Activated CD4-positive, alpha-beta T cell treated with anti-CD3 and anti-CD28 coated beads, Interleukin-2, amount 50 U/mL, for 16 hours (primary cell): ENCODE measurements at places on chromosomes 1 and 21.

- DNase-seq: no peak
Measured at GRCh38 chr1:115227346-115228082, 110.5 kb downstream of the NGF start.

- DNase-seq: no peak
Measured at GRCh38 chr1:56516539-56517252, 62.7 kb downstream of the PLPP3 start.

GRCh38 chr1:12191242-12192032 is 24.6 kb downstream of the TNFRSF1B start:
- no peak for DNase-seq

GRCh38 chr1:28534671-28535070 is 18.2 kb upstream of the TRNAU1AP start:
- no peak for DNase-seq

DNA sequence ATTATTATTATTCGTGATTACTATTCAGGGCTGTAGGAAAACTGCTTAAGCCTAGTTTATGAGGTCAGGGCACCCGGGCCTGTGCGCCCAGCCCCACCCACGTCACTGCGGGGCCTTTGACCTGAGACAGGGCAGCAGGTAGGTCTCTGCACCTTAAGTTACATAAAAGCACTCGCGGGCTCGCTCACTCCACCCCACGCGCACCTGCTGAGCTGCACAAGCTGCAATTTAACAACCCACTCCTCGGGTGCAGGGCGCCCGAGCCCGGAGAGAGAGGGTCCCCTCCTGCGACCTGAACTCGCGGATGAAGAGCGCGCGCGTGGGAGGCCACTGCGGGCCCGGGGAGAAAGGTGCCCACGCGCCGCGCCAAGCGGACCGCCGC is 477 bp downstream of the ICMT start:
- peak; percentile 26 for DNase-seq

DNA sequence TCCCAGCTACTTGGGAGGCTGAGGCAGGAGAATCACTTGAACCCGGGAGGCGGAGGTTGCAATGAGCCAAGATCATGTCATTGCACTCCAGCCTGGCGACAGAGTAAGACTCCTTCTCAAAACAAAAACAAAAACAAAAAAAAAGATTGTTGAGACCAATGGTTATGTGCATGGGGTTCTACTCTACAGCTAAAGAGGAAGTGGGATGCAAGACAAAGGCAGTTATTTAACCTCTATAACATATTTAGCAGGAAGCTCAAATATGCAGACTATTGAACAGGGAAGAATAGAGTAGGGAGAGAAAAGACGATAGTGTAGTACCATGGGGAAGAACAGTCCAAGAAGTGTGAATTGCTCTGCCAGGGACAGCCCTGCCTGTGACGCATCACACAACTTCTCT is 227.7 kb downstream of the SMYD3 start:
- no peak for DNase-seq

DNA sequence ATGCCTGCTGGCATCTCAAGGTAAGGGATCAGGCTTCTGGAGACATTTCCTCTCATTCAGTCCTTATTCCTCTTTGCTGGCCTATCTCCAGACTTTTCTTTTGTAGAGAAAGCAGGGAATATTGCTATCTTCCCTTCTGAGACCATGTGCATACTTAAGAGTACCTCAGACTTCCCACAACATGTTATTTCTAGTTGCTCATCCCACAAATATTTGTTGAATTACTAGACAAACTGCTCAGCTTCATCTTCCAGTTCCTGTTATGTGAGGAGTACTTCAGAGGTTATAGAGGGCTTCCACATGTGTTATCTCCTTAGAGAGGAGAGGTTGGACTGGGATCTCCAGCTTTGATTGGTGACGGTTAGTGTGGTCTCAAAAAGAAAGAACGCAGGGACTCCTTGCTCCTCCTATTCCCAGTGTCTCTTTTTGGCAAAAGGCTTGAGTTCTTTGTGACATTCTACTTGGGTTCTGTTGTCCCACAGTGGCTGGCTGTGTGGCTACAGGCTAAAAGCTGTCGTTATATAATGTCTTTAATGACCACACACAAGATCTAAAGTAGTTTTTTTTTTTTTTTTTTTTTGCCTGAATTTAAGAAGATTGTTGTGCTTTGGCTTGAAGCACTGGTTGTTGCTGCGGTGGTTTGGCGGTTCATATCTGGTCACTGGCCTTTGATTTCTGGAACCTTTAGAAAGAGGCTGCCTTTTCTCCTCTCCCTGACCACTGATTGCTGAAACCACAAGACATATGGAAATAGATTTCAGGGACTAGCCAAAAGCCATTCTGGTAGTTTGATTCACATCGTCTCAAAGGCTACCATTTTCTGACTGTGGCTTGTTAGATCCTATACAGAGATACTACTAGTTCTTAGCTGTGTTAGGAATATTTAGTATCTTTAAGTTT is 78.7 kb downstream of the FGGY start:
- DNase-seq: no peak

GRCh38 chr1:44068442-44068921 is 37.2 kb upstream of the SLC6A9 start:
- DNase-seq: no peak

- no peak for DNase-seq
Measured at GRCh38 chr1:177171536-177172123, 872 bp downstream of the BRINP2 start.

DNA sequence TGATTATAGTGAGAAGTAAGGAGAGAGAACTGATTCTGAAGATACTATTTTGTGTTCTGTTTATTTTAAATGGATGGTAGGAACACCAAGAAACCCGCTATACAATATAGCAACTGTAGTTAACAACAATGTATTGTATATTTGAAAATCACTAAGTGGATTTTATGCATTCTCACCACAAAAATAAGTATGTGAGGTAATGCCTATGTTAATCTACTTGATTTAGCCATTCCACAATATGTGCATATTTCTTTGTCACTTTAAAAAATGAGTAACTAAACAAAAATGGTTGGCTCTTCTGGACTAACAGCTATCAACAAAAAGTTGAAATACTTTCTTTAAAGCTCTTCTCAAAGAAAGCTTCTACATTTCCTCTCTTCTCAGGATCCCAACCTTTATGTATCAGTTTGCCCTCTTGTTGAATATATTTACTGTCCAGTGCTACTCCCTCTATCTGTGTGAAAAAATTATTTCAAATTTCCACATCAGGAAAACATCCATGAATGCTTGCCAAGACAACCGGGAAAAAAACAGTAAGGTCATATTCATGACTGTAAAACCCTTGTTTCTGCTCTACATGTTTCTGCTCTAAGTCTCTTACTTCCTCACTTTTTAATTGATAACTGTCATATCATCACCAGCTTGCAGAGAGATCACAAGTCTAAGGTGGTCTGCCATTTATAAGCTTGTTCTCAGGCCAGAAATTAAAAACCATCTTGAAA is 27.0 kb downstream of the CLCA4 start:
- DNase-seq: no peak

DNA sequence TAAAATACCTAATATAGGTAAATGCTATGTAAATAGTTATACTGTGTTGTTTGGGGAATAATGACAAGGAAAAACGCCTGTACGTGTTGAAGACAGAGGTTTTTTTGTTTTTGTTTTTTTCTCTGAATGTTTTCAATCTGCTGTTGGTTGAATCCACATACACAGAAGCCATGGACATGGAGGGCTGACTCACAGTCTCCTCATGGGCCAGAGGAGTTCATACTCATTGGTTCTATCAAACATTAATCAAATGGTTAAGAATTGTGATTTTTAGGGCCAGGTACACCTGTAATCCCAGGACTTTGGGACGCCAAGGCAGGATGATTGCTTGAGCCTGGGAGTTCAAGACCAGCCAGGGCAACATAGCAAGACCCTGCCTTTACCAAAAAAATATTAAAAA is 20.5 kb downstream of the MIER1 start:
- no peak for DNase-seq

- DNase-seq: no peak
Measured at GRCh38 chr1:66383611-66384010, 150.3 kb upstream of the SGIP1 start.

DNA sequence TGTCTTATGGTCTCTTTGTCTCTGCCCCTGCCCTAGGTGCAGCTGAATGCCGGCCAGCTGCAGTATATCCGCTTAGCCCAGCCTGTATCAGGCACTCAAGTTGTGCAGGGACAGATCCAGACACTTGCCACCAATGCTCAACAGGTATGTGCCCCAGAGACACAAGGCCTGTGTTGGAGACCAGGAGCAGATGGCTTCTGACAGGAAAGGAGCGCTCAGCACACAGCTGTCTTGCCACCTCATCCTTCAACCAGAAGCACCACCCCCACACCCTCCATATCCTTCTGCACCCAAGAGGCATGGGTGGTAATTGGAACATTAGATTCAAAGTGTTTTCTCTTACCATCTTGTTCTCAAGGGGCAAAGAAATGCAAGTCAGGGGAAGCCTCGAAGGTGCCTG is 17.0 kb upstream of the KCNQ4 start:
- DNase-seq: no peak

GRCh38 chr1:181541947-181542346 is 58.6 kb downstream of the CACNA1E start:
- no peak for DNase-seq

- DNase-seq: no peak
Measured at GRCh38 chr1:100760511-100760910, 41.0 kb downstream of the VCAM1 start.

GRCh38 chr1:18526436-18527275 is 45.9 kb downstream of the KLHDC7A start:
- no peak for DNase-seq

- DNase-seq: no peak
Measured at GRCh38 chr1:33317946-33318345, 3.0 kb downstream of the A3GALT2 start.

- DNase-seq: no peak
Measured at GRCh38 chr1:21931171-21932093, 5.7 kb downstream of the HSPG2 start.

DNA sequence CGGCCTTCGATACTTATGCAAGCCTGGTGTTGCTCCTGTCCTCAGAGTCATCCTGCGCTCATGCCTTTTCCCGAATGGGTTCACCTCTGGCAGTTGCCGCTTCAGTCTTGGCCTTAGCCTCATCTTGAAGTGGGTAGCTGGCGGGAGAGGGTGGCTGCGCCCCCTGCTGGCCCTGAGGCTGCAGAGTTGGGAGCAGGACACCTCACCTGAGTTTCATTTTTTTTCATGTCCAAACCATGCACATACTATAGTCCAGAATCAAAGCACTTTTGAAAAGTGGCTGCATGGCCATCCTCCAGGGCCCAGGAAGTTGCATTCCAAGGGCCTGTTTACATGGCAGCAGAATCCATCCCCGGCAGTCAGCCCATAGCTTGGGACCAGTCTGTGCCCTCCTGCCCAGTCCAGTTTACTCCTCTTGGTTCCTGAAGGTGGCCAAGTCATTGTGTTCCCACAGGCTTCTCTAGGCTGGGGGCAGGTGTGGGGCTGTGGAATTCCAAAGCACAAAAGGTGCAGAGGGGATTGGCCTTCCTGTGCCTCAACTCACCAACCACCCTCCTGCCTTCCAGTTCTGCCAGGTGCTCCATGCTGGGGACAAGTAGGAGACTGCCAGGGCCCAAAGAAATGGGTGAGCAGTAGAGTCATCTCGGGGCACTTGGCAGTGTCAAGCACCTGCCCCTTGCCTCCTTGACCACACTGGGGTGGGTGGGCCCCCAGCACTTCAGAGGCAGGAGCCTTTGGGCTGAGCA is 44.0 kb downstream of the YARS1 start:
- DNase-seq: peak; percentile 75

- no peak for DNase-seq
Measured at GRCh38 chr1:236175642-236176336, 33.5 kb downstream of the GPR137B start.

DNA sequence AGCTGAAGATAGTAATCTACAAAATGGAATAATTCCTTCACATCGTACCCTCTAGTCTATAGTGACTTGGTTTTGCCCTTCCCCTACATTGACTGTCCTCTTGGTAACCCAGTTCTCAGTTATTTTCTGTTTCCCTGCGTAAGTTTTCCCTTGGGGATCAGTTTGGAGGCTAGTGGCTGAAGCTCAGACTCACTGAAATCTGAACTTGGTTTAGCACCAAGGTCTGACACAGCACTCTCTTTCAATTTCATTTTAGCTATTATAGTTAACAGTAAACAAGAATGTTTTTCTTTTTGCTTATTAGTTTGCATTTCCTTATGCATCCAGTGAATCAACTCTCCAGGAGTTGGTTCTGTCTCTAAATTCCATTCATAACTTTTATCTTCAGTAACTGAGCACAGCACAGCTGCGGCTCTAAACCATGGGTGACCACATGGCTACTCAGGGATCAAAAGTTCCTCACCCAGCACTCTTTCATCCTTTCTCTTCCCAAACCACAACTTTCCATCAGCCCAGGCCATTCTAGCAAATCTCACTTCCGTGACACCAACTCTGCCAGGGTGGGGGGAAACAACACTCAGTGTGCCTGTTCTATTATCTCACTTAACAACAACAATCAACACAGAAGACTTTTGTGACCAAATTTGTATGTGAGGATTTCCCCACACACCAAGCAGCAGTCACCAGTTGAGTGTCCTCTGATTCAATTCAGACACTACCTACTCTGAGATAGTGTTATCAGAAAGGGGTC is 17.6 kb upstream of the IFI6 start:
- peak; percentile 22 for DNase-seq

- no peak for DNase-seq
Measured at GRCh38 chr1:201493757-201494617, 12.9 kb downstream of the CSRP1 start.

- DNase-seq: no peak
Measured at GRCh38 chr1:9852410-9853248, 28.9 kb upstream of the CLSTN1 start.

DNA sequence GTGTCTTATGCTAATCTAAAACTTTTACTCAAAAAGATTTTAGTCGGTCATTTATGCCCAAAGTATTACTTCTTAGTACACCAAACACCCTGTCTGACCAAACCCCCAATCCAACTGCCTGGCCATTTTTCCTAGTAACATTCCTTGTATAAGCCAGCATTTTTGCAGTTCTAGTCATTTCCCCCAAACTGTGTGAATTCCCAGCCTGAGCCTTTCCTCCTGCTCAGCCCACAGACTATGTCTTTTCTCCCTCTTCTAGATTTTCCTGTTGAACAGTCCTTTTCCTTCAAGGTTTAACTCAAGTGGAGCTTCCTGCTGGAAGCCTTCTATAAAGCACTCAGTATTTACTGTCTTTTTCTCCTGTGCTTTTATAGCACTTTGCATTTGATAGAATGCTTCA is 843.8 kb downstream of the USP25 start:
- no peak for DNase-seq

GRCh38 chr1:167748906-167749305 is 27.1 kb downstream of the MPZL1 start:
- no peak for DNase-seq

DNA sequence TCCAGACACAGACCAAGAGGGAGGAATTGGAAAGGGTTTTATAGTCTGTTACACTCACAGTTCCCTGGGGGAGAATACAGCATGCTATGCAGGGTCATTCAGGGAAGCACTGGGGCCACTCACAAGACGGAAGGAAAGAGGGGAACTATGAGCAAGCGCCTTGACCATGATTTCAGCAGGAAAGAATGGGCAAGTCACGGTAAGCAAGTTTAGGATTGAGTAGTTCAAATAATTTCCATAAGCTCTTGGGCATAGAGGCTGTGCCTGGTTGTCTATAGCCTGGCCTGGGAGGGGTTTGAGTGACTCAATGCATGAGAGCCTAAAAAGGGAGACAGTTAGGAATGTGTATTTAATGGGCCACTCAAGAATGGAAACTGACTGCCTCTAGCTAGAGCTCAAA is 176.7 kb downstream of the TTLL7 start:
- DNase-seq: no peak

- DNase-seq: peak; percentile 31
Measured at GRCh38 chr1:226061841-226062557, 517 bp upstream of the H3-3A start.

- DNase-seq: no peak
Measured at GRCh38 chr1:110594456-110595352, 11.5 kb downstream of the KCNA2 start.
